Stimulated activated CD8-positive, alpha-beta memory T cell treated with anti-CD3 and anti-CD28 coated beads, Interleukin-7, amount 100 ng/mL, for 1 hour (primary cell): ENCODE measurements at places on chromosomes 2 and 18.

- no peak for DNase-seq
Measured at GRCh38 chr2:172208791-172209325, 106.2 kb upstream of the DLX2 start.

DNA sequence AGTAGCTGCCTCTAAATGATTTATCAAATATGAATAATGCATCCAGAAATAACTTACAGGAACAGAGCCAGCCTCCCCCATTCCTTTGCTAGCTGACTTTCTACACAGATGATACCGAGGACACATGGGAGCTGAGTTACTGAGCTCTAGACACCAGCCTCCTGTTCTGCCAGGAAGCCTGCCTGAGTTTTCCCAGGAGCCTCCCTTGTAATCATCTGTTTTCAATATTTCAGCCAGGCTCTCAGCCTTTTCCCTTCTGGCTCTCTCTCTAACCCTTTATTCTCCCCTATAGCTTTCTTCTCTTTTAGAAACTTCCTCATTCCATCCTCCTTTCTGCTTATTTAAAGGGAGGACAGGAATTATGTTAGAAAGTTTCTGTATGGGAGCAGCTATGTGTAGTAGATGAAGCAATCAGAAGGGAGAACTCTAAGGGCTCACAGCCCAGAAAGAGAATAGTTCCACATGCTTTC, 911.6 kb downstream of the TDRD15 start:
- no peak for DNase-seq

DNA sequence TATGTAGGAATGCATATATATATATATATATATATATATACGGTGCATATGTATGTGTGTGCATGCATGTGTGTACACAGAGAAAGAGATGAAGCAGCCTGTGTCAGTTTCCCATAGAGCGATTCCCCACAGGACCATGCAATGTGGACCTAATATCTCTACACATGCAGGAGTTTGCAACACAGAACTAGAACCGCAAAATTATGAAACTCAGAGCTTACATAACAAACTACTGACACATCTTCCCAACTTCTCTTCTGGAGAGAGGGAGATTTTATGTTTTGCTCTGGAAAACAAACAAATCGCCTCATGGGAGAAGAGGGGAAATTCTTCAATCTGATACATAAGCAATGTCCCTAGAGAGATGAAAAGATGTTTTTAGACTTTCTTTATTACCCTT, 377.2 kb downstream of the LRATD1 start:
- DNase-seq: no peak

DNA sequence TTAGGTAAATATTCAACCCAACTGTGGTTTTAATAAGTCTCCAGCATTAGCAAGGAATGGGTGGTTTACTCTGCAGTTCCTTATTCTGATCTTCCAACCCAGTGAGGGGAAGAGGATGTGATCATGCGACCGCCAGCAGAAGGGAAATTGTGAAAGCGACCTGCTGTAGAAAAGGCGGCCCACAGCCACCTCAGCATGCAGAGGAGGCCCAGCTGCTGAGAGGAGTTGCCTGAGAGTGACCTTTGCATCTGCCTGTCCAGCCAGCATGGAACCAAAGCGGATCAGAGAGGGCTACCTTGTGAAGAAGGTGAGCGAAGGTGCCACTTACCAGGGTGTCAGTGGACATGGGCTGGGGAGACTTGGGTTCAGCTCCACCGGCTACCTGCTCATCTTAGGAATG, at the start of gene PLEK:
Gene PLEK (plus strand): TSS at position 196 of the 400 bp plus-strand sequence. CDS start 70 bp downstream, at position 266.
- no peak for DNase-seq

- no peak for DNase-seq
Measured at GRCh38 chr2:152050341-152050740, 48.5 kb downstream of the CACNB4 start.

DNA sequence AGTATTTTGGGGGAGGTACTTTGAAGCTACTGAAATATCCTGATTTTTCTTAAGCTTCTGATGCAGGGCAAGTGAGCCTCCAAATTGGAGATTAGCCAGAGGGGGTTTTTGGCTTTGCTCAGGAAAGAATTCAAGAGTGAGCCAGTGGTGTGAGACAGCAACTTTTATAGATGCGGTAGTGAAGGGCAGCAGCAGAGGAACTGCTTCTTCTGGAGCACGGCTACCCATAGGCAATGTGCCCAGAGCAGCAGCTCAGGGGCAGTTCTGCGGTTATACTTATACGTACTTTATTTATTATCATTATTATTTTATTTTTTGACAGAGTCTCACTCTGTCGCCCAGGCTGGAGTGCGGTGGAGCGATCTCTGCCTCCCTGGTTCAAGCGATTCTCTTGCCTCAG, 19.8 kb upstream of the NT5DC4 start:
- DNase-seq: no peak

GRCh38 chr2:43184339-43184895, 42.0 kb downstream of the ZFP36L2 start:
- no peak for DNase-seq

GRCh38 chr18:6521803-6522418, 107.2 kb upstream of the L3MBTL4 start:
- DNase-seq: no peak

GRCh38 chr2:3180082-3180908, 197.3 kb downstream of the EIPR1 start:
- DNase-seq: no peak

DNA sequence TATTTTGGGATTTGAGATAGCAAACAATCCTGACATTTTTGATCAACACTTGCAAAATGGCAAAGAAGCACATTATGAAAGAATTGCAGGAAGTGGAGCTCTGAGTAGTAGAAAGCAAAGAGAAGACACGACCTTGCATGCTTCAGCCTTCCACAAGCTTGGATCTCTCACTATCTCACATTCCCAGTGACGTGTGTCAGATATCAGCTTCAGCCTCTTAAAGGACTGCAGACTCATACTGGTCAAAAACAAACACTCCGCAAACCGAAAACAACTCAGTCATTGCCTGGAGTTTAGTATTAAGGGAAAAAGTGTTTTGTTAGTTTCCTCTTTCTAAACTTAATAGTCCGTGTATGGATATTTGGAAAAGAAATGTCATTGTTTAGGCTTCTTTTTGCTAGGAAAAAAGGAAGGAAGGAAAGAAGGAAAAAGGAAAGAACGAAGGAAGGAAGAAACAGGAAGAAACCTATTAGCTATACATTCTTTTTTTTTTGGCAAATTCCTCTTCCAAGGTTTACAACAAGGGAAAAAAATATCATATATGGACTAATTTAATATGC, 32.6 kb upstream of the SLC40A1 start:
- DNase-seq: no peak

DNA sequence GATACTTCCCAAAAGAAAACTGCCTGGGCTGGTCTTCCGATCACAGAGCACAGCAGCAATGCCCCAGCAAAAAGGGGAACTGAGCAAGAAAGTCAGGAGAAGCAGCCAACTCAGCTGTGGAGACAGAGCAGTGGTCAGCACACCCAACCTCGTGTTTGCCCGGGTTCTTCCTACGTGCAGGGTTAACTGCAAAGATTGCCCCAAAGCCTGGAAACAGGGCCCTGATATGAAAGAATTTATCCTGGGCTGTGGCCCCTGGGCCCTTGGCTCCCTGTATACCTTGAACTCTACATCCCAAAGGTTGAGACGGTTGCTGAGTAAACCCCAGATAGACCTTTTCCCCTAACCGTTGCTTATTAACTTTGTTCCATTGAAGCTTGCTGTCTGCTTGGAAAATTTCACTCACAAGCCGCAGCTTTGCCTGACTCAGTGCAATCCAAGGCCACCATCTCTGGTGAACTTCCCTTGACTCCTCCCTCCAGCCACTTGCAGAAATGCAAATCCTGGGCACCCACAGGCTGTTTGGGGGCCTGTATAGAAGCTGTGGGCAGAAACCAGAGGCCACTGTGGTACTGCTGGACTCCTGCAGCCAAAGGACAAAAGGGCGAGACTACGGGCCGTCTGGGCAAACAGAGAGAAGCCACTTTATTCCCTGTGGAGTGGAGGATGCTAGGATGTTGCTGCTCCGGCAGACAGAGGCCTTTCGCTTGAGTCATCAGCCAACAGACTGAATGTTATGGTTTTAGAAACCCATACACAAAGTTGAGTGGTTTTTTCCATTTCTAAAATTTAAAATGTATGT, 18.2 kb downstream of the NRP2 start:
- DNase-seq: no peak

GRCh38 chr2:127715778-127716449, 14.6 kb downstream of the SFT2D3 start:
- DNase-seq: no peak

DNA sequence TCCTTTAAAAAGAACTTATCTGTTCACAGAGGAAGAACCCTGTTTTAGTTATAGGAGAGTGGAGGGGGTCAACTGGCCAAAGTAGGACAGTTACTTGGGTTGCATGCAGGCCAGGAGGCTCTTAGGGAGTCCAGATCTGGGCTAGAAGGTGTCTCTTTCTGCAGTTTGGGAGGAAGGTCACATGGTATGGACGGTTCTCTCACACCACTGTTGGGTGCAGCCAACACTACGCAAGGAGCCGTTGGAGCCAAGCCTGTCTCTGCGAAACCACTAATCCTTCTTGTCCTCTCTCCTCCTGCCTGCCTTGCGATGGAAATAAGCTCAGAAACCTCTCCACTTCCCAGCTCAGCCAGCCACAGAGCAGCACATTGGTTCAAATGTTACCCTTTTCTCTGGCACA, 105.9 kb upstream of the TGFA start:
- no peak for DNase-seq

GRCh38 chr2:56271275-56271674, 87.5 kb downstream of the CCDC85A start:
- DNase-seq: no peak

DNA sequence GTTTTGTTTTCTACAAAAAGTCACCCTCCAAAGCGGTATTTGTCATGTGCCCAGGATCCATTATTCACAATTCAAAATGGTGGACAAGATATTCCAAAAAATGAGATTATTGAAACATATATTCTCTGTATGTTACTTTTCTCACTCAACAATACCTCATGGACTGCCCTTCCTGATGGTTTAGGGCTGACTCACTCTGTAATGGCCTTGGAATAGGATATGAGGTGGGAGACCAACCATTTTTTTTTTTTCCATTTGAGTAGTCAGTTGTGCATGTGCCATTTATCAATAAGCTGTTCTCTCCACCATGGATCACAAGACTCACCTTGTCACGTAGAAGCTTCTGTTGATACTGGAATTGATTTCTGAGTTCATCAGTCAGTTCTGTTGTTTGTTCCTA, 64.5 kb downstream of the LYPD6 start:
- DNase-seq: no peak

- DNase-seq: no peak
Measured at GRCh38 chr18:9356976-9357375, 22.4 kb downstream of the TWSG1 start.

DNA sequence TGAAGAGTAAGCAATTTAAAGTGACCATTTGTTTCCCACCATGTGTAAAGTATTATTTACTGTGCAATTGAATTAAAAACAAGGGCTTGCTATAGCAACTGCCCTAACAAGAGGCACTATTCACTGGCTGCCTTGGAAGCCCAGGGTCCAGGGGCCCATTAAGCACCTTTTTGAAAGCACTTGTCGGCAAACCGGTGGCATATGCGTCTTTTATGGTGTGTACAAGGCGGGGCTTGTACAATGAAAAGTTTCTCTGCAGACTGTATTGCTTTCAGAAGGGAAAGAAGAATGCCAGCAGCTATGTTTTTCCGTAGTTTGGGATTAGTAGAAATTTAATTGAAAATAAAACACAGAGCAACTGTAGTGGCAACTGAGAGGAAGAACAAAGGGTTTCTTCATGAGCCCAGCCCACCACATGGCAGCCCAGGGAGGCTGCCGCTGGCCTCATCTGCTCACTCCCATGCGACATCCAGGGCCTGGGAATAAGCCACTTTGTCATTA, 279.5 kb upstream of the PARD3B start:
- no peak for DNase-seq

DNA sequence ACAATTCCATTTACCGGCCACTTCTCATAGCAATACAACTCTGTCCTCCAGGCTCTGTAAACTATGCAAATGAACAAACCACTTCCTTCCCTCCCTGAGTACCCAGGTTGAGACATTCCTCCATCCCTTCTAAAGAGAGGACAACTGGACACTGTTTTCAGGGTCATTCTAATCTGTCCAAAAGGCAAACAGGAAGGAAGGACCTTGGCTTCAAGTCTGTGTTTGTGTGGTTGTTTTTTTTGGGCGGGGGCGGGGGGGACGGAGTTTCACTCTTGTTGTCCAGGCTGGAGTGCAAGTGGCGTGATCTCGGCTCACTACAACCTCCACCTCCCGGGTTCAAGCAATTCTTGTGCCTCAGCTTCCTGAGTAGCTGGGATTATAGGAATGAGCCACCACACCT, 3.3 kb downstream of the TFCP2L1 start:
- DNase-seq: no peak

- DNase-seq: no peak
Measured at GRCh38 chr2:52070665-52071064, 1038.7 kb upstream of the NRXN1 start.

DNA sequence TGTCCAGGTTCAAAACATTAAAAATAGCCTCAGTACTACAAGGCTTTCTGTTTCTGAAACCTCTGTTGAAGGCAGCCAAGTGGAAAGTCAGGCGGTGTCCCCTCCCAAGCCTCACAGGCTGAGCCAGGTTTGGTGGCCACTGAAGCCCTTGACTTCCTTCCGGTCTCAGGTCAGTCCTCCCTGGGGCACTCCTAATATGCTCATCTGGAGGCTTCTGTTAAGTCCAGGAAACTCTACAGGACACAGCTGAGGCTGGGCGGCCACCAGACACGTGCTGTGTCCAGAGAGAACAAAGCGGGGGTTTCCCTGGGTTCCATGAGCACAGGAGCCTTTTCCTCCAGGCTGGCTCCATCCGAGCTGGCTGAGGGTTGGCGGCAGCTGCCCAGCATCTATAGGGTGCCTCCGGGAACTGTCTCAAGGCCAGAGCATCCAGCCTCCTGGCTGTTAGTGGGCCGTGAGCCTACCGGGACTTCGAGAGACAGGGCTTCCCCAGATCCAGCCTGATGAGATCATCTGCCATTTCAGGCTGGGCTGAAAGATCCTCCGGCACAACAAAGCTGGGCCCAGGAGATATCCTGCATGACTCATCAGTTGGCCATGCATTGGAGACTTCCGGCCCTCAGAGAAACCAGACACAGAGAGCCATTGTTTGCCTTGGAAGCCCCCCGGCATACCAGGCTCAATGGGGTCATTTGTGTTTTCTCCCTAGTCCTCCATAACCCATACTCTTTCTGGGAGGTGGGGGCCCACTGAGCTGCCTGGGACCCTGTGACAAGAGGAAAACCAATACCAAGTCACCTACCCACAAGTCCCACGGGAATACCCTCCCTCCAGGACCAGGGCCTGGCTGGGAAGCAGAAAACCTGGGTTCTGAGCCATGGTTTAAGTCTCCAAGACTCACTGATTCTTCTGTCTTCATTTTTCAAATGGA, 71.7 kb downstream of the HS1BP3 start:
- DNase-seq: no peak

GRCh38 chr2:69724540-69725159, 17.3 kb upstream of the ANXA4 start:
- DNase-seq: peak; percentile 73
